Fibroblast of skin of scalp (primary cell): ENCODE measurements at places on chromosomes 13 and 19.

DNA sequence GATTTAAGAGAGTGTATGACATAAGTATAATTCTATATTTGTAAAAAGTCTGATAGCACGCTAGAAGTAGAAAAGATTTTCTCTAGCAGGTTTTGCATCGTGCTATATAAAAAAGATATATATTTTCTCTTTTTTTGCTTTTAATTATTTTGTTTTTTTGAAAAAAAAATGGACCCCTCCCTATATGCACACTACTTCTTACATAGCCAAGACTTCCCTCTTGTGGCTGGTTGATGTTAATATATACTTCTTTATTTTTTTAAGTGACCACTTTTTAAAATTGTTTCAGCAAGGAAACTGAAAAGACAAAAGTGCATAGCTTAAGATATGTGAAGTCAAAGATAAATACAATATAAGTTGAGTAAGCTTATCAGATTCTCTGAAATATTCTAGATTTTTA, 1202.8 kb downstream of the DIAPH3 start:
- DNase-seq, result peak; percentile 13

- DNase-seq, result peak; percentile 43
These were observed 105.1 kb downstream of the COG6 start for GRCh38 chr13:39760521-39760920.

GRCh38 chr19:787536-787935, 9.7 kb upstream of the PTBP1 start:
- no peak for DNase-seq

- DNase-seq, result no peak
These were observed 25.5 kb downstream of the DCAF15 start for GRCh38 chr19:13977803-13978202.

GRCh38 chr19:5903056-5903623, 450 bp downstream of the NDUFA11 start:
- peak; percentile 43 for DNase-seq

DNA sequence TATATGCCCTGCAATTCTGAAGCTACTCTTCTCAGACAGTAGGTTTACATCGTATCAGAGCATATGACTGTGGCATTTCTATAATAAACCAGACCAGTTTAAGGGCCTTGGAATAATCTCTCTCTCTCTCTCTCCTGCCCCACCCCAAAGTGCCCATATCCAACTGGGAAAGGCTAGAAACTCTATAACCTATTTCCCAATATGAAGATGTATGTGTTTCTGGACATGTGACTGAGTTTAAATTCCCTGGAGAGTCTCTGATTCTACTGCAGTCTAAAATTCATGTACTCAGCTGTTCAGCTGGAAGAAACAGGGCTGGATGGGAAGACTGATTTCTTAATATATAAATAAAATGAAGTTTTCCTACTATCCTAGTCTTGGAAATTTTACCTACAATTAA, 91.9 kb upstream of the MBNL2 start:
- DNase-seq, result no peak
